Foreskin keratinocyte (primary cell): ENCODE measurements at places on chromosomes 7 and 10. TPM values are rescaled to one million over a fixed set of nuclear protein-coding genes. Genes with fewer than 3 reads are reported as not detected.
A peak's percentile ranks its signal among the peaks of the same experiment; 100 is the strongest.

The RET gene
- total RNA-seq: 1.2 and 1.3 TPM in 2 replicates

The OPN1SW gene
- total RNA-seq: not detected in 2 replicates

The RASA4B gene
- total RNA-seq: 0.51 and 0.53 TPM in 2 replicates

The SPDYE11 gene
- total RNA-seq: not detected in 2 replicates

The HMX3 gene
- total RNA-seq: not detected in 2 replicates

The SPDYE5 gene
- not detected in 2 replicates for total RNA-seq

The LRRC4 gene
- total RNA-seq: 0.07 and 0.35 TPM in 2 replicates

GRCh38 chr7:81488210-81488609 is 281.6 kb downstream of the HGF start:
- peak; percentile 34 for DNase-seq

- no peak for DNase-seq
Observed at GRCh38 chr7:54874804-54875203, 115.8 kb upstream of the SEC61G start.

DNA sequence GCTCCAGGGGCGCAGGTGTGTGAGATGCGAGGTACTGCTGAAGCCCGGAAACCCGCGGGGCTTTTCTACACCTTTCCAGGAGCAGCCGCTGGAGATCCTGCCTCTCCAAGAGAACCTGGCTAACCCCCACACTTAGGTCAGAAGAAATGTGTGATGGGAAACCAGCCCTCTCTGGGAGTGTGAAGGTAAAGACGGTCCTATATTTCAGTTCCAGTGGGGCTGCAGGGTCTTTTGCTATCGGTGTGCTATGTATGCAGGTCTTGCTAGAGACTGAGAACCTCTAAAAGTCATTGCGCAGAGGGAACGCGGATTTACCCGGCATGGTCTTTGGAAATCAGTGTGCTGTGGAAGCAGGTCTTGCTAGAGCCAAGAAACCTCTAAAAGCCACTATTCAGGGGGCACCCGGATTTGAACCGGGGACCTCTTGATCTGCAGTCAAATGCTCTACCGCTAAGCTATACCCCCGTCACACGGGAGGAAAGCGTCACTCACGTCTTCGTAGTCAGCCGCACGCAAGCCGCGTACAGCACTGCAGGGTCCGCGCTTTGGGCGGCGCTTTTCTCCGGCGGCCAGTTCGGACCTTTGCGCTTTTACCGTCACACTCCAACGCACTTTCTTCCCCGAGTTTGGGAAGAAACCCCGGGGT is 46.0 kb downstream of the ZNF777 start:
- DNase-seq: peak; percentile 98

DNA sequence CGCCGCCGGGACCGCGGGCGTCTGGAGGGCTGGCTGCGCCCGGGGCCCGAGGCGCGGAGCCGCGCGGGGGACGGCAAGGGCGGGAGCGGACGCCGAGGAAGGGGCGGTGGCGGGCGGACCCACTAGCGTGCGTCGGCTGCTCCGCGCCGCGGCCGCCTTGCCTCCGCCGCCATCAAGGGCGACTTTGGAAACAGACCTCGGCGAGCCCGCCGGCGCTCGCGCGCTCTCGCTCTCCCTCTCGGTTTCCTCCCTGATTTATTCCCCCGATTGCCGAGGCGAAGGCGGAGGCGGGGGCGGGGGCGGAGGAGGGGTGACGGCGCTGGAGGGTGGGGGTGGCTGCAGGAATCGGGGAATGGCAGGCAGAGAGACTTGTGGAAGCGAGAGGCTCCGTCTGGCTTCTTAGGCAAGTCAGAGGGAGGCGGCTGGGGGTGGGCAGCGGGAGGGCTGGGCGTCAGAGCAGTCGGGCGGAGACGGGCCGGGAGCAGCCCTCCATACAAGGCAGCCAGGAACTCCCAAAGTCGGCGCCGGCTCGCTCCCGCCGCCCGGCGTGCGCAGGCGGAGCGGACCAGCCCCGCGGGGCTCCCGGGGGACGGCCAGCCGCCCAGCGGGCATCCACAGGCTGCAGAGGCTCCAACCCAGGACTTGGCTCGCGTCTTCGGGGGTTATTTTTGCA is at the start of gene CACNA2D1:
Gene CACNA2D1 (minus strand): TSS at position 231 of the 673 bp plus-strand sequence.
- no peak for DNase-seq

- DNase-seq: no peak
Observed at GRCh38 chr7:130208516-130208915, 856 bp downstream of the SSMEM1 start.

- no peak for DNase-seq
Observed at GRCh38 chr7:78072201-78072590, 273.6 kb downstream of the PHTF2 start.

GRCh38 chr10:132948351-132948750 is 6.0 kb upstream of the CFAP46 start:
- no peak for DNase-seq
